ENCODE measurements at places on chromosomes 12 and 14.
A peak's percentile ranks its signal among the peaks of the same experiment; 100 is the strongest.

GRCh38 chr12:49017891-49018260 lies 700 bp downstream of the PRKAG1 start:
- DNase-seq, result no peak
- H3K4me3 ChIP-seq, result peak overlapping the region; percentile 78
- peaks cover 4% of the 10 kb centered on the region for H3K36me3 ChIP-seq
- H3K27me3 ChIP-seq, result no peaks in the 10 kb centered on the region

DNA sequence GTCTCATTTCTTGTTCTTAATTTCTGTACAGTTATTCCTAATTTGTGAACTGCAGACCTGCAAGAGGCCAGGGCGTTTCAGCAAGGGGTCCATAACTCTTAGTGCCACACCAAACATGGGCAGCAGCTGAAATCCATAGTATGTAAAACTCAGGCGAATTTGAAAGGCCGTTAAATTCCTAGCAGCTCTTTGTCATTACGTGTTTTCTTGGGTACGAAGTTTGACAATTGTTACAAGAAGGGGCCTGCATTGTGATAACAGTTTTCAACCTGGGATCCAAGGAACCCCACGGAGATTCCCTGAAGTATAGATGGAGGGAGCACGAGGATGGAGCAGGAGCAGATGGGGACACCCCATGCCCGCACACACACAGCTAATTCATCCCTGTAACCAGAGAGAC lies 288.0 kb downstream of the ZFP36L1 start:
- H3K27ac ChIP-seq, result no peak overlapping the region
- H3K4me1 ChIP-seq, result no peaks in the 10 kb centered on the region
- H3K4me3 ChIP-seq, result no peak overlapping the region
- no peaks in the 10 kb centered on the region for H3K27me3 ChIP-seq
- no peak for DNase-seq
- H3K36me3 ChIP-seq, result no peaks in the 10 kb centered on the region

DNA sequence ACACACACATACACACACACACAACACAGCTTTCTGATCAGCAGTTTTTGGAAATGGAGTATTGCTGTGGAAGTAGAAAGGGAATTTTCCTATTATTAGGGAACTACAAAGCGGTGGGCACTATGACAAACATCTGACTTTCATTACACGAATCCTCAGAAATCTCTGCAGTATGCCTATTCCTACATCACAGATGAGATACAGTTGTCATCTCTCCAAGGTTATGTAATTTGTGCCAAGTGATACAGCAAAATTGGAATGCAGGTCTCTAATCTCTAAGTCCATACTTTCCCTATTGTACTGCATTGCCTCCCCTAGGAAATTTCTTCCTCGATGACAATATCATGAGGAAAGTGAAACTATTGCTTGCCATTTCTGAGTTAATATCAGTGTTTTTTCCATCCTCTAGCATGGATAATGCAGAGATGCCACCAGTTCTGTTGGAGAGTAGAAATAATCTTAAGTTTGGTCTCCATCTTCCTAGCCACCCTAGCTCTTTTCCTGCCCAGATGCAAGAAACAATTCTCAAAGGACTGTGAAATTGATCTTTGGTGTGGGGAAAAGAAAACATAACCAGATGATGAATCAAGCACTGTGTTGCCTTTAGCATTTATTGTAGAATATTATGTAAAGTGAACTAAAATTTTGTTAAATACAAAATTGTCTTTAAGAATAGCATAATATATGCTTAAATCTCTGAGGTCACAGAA lies 94.7 kb downstream of the ERGIC2 start:
- no peak overlapping the region for H3K4me3 ChIP-seq
- no peaks in the 10 kb centered on the region for H3K4me1 ChIP-seq
- H3K27ac ChIP-seq, result no peak overlapping the region
- H3K36me3 ChIP-seq, result no peaks in the 10 kb centered on the region
- DNase-seq, result no peak
- H3K27me3 ChIP-seq, result no peaks in the 10 kb centered on the region

DNA sequence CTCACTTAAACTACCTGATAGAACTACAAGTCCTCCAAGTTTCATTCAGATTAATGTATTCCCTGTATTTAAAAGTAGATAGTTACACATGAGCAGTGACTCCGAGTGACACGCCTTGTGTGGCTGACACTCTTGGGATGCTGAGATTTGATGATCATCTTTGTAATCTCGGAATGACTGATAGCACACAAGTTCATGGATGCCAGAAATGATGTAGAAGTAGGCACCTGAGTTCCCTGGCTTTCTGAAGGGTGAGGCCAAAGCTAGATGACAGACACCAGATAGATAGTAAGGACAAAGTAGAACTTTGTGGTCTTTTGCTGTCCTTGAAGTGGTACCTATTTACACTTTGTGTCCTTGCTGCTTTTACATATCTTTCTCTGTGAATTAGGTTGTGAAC lies 491.2 kb downstream of the PCNX1 start:
- H3K4me1 ChIP-seq, result no peaks in the 10 kb centered on the region
- no peak for DNase-seq
- no peak overlapping the region for H3K4me3 ChIP-seq
- H3K36me3 ChIP-seq, result no peaks in the 10 kb centered on the region
- H3K27ac ChIP-seq, result peak overlapping the region; percentile 18

DNA sequence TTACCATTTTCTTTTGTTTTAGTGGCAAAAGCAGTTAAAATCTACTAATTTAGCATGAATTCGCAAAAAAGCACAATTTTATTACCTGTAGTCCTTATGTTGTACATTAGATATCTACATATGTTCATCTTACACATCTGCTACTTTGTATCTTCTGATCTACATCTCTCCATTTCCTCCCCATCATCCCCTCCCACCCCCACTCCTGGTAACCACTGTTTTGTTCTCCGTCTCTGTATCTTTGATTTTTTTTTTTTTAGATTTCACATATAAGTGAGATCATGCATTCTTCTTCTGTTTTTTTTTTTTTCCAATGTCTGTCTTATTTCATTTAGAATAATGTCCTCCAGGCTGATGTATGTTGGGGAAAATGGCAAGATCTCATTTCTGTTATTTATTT lies 922.7 kb downstream of the VRK1 start:
- H3K27ac ChIP-seq, result no peak overlapping the region
- no peaks in the 10 kb centered on the region for H3K27me3 ChIP-seq
- DNase-seq, result no peak
- H3K4me1 ChIP-seq, result no peaks in the 10 kb centered on the region
- no peaks in the 10 kb centered on the region for H3K36me3 ChIP-seq

GRCh38 chr12:45509187-45509586 lies 220.3 kb upstream of the ARID2 start:
- DNase-seq, result no peak
- H3K4me3 ChIP-seq, result no peak overlapping the region
- H3K27me3 ChIP-seq, result no peaks in the 10 kb centered on the region
- H3K36me3 ChIP-seq, result no peaks in the 10 kb centered on the region
- no peak overlapping the region for H3K27ac ChIP-seq

DNA sequence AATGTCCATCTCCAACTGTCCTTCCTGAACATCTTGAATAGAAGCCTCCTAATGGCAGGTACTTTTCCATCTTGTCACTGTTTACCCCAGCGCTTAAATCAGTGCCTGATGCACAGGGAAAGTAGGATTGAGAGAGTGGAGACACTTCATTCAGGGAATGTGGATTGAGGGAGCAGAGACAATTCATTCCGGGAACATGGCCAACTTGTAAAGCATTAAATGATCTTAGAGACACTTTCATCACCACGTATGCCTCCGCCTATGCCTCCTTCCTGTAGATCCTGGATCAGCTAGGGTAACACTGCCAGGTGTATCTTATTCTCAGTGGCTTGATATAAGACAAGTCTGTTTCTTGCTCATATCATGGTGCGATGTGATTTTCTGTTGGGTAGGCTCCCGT lies 67.6 kb upstream of the CSRP2 start:
- H3K27ac ChIP-seq, result no peak overlapping the region
- no peaks in the 10 kb centered on the region for H3K27me3 ChIP-seq
- no peak overlapping the region for H3K4me3 ChIP-seq
- no peaks in the 10 kb centered on the region for H3K36me3 ChIP-seq
- H3K4me1 ChIP-seq, result no peaks in the 10 kb centered on the region
- no peak for DNase-seq

DNA sequence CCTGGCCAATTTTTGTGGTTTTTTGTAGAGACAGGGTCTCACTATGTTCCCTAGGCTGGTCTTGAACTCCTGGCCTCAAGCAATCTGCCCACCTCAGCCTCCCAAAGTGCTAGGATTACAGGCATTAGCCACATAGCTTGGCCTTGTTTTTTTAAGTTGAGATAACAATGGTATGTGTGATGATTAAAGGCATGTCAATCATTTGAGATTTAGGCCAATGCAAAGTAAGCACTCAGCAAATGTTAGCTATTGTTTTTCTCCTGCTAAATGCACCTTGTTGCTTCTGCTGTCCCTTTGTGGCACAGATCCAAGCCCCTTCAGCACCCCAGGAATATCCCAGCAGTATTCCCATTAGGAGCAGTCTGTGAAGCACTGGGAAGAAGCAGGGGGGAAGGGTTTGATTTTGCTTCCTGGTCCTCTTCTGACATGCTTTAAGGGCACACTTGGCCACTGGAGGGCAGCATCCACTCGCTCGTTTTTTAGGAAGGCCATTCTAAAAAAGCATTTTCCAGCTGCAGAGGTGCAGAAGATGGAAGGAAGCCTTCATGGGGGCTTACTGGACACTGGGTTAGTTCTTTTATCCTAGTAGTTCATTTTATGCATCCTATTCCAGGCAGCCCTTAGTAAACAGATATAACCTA lies 70.2 kb upstream of the ZFP36L1 start:
- no peak overlapping the region for H3K27ac ChIP-seq
- DNase-seq, result peak; percentile 85
- H3K36me3 ChIP-seq, result no peaks in the 10 kb centered on the region
- H3K4me3 ChIP-seq, result no peak overlapping the region

DNA sequence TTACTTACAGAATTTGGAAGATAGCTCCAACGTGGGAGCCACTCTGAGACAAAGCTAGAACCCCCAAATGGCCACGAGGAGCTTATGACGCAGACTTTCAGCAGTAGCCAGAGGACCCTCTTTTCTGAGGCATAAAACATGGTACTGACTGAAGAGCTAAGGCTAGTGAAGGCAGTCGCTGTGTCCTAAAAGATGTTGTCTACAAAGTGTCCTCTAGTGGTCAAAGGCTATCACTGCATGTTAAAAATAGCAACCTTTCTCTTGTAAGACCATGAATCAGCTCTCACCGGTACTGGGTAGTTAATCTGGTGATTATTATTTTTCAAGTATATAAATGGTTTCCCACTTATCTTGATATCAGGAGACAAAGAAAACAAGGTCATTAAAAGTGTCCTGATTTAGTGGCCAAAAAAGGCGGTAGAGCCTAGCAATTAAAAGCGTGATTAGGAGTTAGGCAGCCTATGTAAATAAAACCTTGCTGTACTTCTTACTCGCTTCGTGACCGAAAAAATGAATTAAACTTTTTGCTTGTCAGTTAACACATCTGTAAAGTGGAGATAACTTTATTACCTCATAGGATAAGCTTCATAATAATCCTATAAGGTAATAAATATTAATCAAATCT lies 47.0 kb upstream of the LGR5 start:
- H3K27me3 ChIP-seq, result no peaks in the 10 kb centered on the region
- no peaks in the 10 kb centered on the region for H3K4me1 ChIP-seq
- no peaks in the 10 kb centered on the region for H3K36me3 ChIP-seq
- no peak overlapping the region for H3K4me3 ChIP-seq

- H3K27me3 ChIP-seq, result no peaks in the 10 kb centered on the region
- no peaks in the 10 kb centered on the region for H3K4me1 ChIP-seq
These were observed 21.6 kb downstream of the TGFB3 start for GRCh38 chr14:75960231-75960630.

DNA sequence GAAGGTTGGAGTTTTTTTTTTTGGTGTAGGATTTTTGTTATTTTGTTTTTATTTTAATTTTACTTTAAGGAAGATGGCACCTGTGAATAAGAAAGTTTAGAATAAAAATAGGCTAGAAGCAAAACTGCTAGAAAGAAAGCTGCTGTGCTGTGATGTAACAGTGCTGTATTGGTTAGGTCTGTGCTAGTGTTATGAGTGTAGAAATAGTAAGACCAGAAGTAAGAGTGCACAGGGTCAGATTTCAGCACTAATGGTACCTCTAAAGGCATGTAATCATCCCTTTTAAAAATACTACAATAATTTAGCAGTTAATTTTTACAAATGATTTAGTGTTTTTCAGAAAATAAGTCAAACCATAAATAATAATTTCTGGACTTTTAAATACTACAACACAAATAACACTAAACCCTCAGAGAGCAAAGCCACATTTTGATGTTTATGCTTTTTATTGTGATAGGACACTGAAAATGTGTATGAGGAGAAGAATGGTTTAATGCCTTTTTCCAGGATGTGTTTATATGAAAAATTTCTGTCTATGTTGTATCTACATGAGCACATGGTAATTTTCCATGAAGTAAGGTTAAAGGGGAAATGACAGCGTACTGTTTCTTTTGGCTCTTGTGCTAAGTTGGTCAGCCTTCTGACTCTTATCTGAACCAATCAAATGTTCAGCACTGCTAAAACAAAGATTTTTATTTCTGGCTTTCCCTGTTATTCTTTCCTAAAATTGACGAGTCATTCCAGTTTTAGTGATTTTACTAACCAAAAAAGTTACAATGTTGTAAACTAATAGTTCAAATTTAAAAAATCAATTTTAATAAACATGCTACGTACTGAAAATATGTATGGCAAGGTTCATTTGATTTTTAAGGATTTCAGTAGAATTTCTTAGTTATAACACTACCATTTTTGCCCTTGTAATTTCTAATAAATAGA lies 96.1 kb downstream of the PPHLN1 start:
- no peak overlapping the region for H3K27ac ChIP-seq
- no peaks in the 10 kb centered on the region for H3K36me3 ChIP-seq
- H3K4me1 ChIP-seq, result no peaks in the 10 kb centered on the region

- no peak overlapping the region for H3K4me3 ChIP-seq
- no peaks in the 10 kb centered on the region for H3K27me3 ChIP-seq
- H3K4me1 ChIP-seq, result no peaks in the 10 kb centered on the region
- H3K36me3 ChIP-seq, result no peaks in the 10 kb centered on the region
- H3K27ac ChIP-seq, result no peak overlapping the region
- DNase-seq, result no peak
These were observed 101.4 kb upstream of the FKBP4 start for GRCh38 chr12:2693244-2693860.

GRCh38 chr12:67356380-67356774 lies 87.2 kb downstream of the CAND1 start:
- no peak for DNase-seq
- no peaks in the 10 kb centered on the region for H3K4me1 ChIP-seq
- no peak overlapping the region for H3K27ac ChIP-seq
- no peak overlapping the region for H3K4me3 ChIP-seq

GRCh38 chr12:52228366-52228765 lies 4.7 kb upstream of the KRT7 start:
- peaks cover 10% of the 10 kb centered on the region for H3K4me1 ChIP-seq
- H3K27ac ChIP-seq, result no peak overlapping the region
- H3K27me3 ChIP-seq, result peaks cover 5% of the 10 kb centered on the region
- no peak for DNase-seq
- H3K36me3 ChIP-seq, result no peaks in the 10 kb centered on the region
- H3K4me3 ChIP-seq, result no peak overlapping the region

DNA sequence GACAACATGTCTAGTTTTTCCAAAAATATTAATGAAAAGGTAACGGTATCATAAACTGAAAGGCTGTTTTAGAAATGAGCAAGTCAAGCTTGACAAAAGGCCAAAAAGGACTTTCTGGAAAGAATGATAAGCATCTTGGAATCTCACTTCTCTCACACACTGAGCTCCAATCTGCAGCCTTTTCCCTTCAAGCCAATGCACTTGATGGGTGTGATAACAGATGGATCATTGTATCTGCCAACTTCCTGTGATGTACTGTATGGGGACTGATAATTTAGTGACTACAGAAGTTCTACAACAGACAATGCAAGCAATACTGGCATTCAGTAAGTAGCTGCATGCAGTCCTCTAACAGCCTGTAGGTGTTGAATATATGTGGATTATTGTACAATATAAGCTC lies 147.1 kb downstream of the MED13L start:
- H3K27me3 ChIP-seq, result no peaks in the 10 kb centered on the region
- no peak overlapping the region for H3K4me3 ChIP-seq
- no peak overlapping the region for H3K27ac ChIP-seq
- no peaks in the 10 kb centered on the region for H3K36me3 ChIP-seq
- H3K4me1 ChIP-seq, result peaks cover 8% of the 10 kb centered on the region
- DNase-seq, result no peak

All from colonic mucosa (tissue), 4 donors.